ENCODE measurements at places on chromosomes 12 and 14. TPM values are rescaled to one million over a fixed set of nuclear protein-coding genes. Genes with fewer than 3 reads are reported as not detected.

DNA sequence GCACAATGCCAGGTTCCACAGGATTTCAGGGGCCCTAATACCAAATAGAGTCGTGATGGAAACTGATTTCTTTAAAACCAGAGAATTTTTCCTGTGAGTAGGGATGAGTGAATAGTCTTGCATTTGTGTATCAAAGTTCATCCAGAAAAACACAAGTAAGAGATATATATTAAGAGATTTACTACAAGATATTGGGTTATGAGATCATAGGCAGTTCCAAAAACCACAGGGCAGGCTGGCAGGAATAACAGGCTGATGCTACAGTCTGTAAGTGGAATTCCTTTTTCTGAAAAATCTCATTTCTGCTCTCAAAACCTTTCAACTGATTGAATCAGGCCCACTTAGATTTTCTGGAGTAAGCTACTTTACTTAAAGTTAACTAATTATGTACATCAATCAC, 1756.2 kb upstream of the SEL1L start:
- DNase-seq, result no peak

DNA sequence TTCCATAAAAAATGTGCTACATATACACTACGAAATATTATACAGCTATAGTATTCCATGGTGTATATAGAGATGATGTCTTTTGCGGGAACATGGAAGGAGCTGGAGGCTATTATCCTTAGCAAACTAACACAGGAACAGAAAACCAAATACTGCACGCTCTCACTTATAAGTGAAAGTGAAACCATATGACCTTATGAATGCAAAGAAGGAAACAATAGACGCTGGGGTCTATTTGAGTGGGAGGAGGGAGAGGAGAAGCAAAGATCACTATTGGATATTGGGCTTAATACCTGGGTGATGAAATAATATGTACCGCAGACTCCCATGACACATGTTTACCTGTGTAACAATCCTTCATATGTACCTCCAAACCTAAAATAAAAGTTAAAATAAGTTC, 142.8 kb downstream of the LRFN5 start:
- DNase-seq, result no peak

- DNase-seq, result peak; percentile 79
These were observed 54.3 kb downstream of the CLMN start for GRCh38 chr14:95265106-95266094.

GRCh38 chr12:132046561-132046960, 96.8 kb downstream of the EP400 start:
- no peak for DNase-seq

- DNase-seq, result no peak
These were observed 312.5 kb upstream of the PRICKLE1 start for GRCh38 chr12:42902001-42902400.

DNA sequence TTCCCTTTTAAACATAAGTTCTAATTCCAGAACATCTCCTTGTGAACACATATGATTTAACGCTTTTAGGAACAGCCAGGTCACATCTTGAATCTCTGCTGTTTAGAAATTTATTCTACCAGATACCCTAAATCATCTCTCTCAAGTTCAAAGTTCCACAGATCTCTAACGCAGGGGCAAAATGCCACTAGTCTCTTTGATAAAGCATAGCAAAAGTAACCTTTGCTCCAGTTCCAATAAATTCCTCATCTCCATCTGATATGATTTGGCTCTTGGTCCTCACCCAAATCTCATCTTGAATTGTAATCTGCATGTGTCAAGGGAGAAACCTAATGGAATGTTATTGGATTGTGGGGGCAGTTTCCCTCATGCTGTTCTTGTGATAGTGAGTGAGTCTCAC, 96.3 kb upstream of the PLEKHA5 start:
- no peak for DNase-seq

- no peak for DNase-seq
These were observed 964 bp downstream of the SDS start for GRCh38 chr12:113402586-113403260.

GRCh38 chr14:87940382-87940781, 52.6 kb downstream of the GALC start:
- no peak for DNase-seq

GRCh38 chr12:77553976-77554619, 276.6 kb upstream of the NAV3 start:
- DNase-seq, result no peak

DNA sequence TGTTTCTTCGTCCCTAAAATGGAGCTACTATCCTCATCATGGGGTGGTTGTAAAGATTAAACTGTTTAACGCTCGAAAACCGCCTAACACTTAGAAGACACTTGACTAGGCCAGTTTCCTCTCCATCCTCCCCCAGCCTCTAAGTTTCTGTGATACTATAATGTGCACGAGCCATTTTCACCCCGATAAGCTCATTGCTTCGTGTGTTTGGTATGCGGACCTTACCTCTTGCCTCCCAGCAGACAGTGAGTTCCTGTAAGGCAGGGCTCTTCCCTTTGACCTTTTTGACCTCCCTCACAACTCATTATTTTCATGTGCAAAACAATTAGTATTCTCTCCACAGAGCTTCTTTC, 499 bp upstream of the GXYLT1 start:
- DNase-seq, result no peak

DNA sequence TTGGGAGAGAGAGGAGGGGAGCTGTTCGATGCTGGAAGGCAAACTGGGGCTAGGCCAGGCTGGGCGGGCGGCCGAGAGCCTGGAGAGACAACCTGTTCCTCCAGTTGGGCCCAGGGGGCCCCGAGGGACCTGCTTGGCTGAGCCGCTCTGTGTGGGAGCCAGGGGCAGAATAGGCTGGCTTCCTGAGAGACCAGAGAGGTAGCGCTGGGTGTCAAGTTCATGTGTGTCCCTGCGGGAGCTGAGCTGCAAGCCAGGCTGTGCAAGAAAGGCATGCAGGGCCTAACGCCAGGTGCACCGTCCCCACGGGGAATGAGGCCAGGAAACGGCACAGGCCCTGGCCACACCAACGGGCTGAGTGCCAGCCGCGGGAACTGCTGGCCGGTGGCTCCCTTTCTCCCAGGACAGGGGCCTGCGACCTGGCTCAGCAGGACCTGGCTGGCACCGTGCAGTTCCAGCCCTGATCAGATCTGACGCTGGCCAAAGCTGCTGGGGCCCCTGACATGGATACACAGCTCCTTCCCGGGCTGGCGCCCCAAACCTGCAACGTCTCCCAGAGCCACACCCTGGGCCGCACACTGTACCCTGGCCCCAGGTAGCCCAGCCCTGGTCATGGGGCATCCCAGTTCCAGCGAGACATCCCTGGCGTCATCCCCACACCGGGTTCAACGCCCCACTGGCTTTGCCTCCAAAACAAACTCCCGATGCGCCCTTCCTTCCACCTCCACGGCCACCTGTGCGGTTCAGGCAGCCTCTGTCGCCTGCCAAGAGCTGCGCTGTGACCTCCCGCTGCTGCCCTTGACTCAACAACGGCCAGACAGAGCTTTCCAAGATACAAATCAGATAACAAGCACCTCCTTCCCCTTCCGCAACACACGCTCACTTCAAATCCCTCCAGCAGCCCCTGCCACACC, 65.0 kb downstream of the RFLNA start:
- DNase-seq, result no peak

- no peak for DNase-seq
These were observed 451.3 kb upstream of the USP15 start for GRCh38 chr12:61808856-61809255.

- DNase-seq, result no peak
These were observed 66.5 kb downstream of the TBC1D30 start for GRCh38 chr12:64890873-64891468.

DNA sequence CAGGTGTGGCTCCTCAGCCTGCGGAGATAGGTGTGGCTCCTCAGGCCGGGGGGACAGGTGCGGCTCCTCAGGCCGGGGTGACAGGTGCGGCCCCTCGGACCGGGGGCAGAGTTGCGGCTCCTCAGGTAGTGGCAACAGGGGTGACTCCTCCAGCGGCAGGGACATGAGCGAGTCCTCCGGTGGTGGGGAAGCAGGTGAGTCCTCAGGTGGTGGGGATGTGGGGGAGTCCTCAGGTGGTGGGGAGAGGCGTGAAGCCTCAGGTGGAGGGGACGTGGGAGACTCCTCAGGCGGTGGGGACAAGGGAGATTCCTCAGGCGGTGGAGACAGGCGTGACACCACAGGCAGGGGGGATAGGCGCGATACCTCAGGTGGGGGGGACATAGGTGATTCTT, 9.2 kb downstream of the KMT2D start:
- DNase-seq, result no peak

DNA sequence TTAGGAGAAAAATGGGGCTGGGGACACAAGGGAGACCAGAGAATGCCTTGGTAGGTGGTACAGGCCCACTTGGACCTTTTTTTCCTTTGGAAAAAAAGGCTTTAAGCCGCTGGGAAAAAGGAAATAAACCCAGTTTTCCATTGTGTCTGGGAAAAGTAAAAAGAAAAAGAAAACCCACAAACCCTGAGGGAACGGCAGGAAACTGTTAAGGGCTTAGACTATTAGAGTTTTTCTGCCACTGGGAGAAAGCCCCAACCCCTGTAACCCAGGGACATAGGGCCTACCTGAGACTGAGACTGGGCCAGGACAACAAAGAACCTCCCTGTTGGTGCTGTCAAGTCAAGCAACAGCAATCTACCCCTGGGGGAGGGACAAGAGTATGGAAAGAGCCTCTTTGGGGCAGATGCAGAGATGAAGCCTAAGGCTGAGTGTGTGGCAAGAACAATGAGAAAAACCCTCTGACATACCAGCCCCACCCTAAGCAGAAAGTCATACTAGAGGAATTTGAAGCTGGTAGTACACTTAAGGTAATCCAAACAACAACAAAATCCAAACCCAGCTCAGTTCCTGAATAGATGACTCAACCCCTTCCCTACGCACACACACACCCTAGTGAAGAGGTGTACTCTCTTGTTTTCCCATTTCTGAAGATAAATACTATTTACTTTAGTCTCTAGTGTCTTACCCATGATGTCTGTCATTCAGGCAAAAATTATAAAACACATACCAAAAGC, 22.8 kb downstream of the ATF1 start:
- no peak for DNase-seq

GRCh38 chr12:34396861-34397590, 374.7 kb downstream of the ALG10 start:
- DNase-seq, result no peak

GRCh38 chr14:56760164-56760914, 49.9 kb downstream of the OTX2 start:
- DNase-seq, result no peak

LACRT gene
- total RNA-seq, result not detected

GARIN6 gene
- total RNA-seq, result not detected

RASAL1 gene
- 3.2 TPM for total RNA-seq

KLRC3 gene
- not detected for total RNA-seq

SLC17A8 gene
- not detected for total RNA-seq

GPR84 gene
- total RNA-seq, result 1.2 TPM
